ENCODE measurements at places on chromosomes 7 and 10.

- no peak for DNase-seq
These were observed 17.6 kb downstream of the CDH23 start for GRCh38 chr10:71414359-71414758.

- DNase-seq: no peak
These were observed 171.3 kb upstream of the BMPER start for GRCh38 chr7:33733870-33734650.

GRCh38 chr7:149524394-149524793 lies 26.8 kb upstream of the ZNF746 start:
- no peak for DNase-seq

DNA sequence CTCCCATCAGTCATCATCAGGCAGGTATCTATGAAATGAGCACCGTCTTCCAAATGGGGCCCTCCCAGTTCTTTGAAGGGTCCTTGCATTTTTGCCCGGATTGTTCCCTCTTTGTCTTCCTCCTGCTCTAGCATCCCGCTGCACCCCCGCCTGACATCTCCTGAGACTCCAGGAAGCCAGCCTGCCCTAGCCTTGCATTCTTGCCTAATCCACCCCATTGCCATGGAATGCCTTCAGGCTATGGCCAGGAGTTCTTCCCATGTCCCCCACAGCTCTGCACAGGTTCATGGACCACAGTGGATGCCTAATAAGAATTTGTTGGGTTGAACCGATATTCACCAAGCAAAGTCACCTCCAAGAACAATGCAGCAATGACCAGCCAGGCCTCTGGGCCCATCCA lies 62.1 kb downstream of the ZMIZ1 start:
- no peak for DNase-seq

DNA sequence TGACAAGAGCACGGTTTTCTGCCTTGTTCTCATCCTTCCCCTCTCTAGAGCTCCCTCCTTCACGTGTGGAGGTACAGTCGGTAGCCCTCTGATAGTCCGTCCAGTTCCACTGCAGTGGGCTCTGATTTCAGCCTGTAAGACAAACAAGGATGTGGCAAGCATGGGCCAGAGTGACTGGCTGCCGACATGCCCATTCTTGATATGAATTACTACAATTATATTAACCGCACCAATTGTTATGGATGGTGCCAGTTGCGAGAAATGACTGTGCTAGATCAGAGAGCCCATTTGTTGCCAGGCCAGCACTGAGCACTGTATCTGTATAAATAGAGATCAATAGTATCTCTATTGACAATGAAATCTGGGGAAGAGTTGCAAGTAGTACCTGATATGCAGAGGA lies 146.6 kb downstream of the CHN2 start:
- no peak for DNase-seq

DNA sequence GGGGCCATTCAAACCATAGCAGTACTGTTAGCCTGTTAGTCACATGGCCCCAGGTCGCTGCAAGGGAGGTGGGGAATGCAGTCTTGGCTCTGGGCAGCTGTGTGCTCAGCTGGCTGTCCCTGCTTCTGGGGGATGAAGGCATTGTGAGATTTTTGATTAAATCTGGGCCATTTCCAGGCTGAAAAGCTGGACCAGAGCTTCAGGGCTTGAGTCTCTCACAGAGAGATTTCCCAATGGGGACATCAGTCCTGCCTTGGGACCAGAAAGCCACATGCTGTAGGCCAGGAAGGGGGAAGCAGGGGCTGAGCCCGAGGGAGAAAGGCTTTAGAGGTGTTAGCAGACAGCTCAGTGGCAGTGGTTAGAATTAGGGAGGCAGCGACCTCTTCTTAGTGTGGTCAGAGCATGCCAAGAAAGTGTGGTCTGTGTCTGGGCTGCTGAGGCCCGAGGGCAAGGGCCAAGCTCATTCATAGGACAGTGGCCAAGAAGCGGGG lies 33.6 kb downstream of the PALD1 start:
- no peak for DNase-seq

DNA sequence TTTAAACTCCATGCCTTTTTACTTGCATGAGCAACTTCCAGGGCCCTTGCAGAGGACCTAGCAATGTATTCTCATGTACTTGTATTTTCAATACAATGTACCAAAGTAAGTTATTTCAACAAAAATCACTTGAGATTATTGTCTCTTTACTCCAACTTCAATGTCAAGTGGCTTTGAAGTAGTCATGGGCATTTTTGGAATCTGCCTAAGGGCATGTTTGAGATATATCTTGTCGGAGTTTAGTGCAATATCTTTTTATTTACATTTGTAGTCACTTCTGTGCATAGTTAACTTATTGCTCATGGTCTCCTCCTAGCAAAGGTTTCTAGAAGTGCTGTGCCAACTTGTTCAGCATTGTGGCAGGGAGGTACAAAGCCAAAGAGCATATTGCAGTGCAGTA lies 508.7 kb upstream of the SEMA3D start:
- no peak for DNase-seq

DNA sequence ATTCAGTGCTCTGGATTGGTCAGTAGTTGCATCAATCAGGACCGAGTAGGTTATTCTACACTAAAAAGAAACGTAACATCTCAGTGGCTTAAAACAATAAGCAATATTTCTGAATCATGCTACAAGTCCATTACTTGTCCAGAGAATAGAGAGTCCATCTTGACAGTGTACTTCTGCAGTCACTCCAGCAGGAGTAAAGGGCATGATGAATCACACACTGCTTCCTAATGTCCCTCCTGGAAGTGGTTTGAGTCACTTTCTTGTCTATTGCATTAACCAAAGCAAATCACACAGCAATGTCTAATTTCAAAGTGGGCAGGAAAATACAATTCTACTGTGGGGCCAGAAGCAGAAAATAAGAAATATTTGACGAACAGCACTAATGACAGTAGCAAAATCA lies 124.8 kb downstream of the TSPAN12 start:
- no peak for DNase-seq

DNA sequence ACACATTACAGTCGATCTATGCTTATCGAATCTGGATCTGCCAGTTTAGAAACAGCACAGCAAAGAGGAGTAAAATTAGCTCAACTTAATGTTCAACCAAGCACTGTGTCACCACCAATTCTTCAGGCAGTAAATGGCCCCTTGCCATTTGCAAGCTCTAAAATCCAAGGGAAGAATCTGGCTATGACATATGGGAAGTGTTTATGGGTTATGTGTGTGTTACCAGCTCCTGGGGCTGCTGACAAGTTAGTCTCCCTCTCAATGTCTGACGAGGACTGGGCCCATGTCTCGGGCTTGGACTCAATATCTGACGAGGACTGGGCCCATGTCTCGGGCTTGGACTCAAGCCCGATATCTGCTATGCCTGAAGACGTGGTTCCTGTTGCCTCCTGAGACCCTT lies 5.7 kb upstream of the ITIH2 start:
- no peak for DNase-seq

DNA sequence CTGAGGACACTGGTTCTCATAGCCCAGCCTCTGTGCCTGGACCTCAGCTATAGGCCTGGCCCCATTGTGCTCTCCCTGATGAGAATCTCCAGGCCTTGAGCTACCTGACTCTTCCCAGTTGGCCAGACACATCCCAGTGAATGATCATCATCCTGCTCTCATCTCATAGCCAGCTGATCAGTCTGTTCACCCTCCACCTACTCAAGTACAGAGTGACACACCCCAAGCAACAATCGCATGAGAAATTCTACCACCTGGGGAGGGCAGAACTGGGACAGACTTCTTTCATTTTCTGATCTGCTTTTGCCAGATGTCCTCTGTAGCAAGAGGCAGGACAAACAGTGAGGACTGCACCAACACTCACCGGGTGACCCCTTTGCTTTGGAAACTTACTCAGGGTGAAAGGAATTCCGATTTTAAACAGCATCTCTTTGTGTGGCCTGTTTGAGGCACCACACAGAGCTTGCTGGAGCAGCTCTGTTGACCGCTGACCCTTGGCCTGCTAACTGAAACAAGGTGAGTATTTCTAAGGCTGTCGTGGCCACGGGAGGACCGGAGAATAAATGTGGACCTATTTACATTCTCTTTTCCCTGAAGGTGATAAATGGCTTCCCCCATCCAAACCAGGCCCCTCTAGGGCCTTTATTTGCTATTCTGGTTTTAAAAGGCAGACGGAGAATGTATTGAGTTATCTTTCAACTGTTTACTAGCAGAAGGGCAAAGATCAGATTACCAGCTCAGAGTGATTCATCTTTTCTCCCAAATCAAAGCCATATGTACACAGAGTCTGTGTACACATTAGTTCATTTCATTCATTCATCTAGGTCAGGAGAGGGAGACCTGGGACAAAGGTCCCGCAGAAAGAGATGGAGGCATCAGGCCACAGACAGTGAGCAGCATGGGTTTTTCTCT lies 181.4 kb upstream of the TNS3 start:
- no peak for DNase-seq

- DNase-seq: no peak
These were observed 769.3 kb downstream of the MAGI2 start for GRCh38 chr7:78684201-78684600.

DNA sequence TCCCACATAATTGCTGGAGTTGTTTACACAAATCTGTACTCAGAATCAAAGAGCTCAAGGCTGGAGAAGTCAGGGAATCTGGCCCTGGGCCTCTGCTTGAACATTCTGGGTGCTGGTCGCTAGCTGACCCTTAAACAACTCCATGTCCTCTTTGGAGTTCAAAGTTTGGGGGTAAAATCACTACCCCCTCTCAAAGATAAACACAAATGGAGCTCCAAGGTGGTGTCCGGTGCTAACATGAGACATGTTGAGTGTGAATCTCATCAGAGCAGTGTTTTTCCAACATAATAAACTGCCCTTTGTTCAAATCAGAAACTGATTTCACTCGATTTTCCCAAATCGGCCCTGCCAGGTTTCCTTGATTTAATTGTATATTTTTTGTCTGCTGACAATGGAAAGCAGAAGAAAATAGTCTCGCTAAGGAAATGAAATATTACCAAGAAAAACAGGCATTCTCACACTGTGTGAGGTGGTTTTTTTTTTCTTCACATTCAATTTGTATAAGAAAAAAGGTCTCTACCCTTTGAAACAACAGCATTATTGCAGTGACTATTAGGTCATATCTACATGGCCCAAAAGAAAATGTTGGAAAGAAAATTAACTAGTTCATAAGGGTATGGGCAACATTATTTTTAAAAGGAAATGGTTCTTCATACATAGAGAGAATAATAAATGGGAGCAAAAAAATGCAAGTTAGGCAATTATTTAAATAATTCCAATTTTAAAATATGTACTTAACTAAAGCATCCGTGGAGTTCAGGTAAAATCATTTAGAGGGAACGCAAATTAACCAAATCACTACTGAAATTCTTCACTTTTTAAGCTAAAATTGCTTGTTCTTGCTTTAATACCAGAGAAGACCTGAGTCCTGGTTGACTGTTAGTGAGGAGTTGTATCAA lies 56.1 kb upstream of the CAPZA2 start:
- no peak for DNase-seq

GRCh38 chr7:139725077-139725476 lies 52.7 kb downstream of the HIPK2 start:
- DNase-seq: no peak

GRCh38 chr7:13115855-13116254 lies 428.4 kb downstream of the ARL4A start:
- DNase-seq: no peak

DNA sequence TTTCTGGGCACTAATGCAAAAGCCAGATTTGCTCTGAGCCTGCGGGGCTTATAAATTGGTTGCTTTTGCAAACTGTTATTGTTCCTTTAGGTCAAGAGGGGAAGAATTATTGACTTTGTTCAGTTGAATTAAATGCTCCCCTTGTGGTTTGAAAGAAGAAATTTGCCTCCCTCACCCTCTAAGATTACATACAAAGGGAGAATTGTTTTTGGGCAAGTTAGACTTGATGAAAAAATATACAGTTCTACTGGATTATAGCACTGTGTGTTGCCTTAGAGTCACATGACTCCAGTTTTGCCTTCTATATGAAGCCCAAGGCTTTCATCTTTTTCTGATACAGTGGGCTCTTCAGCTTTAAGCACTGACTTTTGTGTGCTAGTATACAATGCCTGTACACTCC lies 1265.8 kb upstream of the LRRTM3 start:
- DNase-seq: no peak

GRCh38 chr10:62072901-62073300 lies 171.4 kb downstream of the ARID5B start:
- DNase-seq: no peak

GRCh38 chr10:104318810-104319741 lies 19.2 kb downstream of the ITPRIP start:
- DNase-seq: no peak

GRCh38 chr10:33617381-33618080 lies 283.1 kb upstream of the NRP1 start:
- no peak for DNase-seq

- DNase-seq: no peak
These were observed 399.2 kb downstream of the SORCS1 start for GRCh38 chr10:106765241-106765754.

GRCh38 chr7:15303357-15303756 lies 258.5 kb downstream of the AGMO start:
- DNase-seq: no peak

- DNase-seq: no peak
These were observed 143.4 kb upstream of the TMEM168 start for GRCh38 chr7:112933598-112933997.

- DNase-seq: no peak
These were observed 18.0 kb downstream of the SEMA3C start for GRCh38 chr7:80900583-80901576.

- no peak for DNase-seq
These were observed 290.7 kb downstream of the KLF6 start for GRCh38 chr10:3494131-3494837.

- DNase-seq: no peak
These were observed 36.4 kb downstream of the FAM204A start for GRCh38 chr10:118305730-118306129.

- no peak for DNase-seq
These were observed 103.8 kb upstream of the CCNY start for GRCh38 chr10:35232527-35232926.

- DNase-seq: no peak
These were observed 1.4 kb downstream of the CCDC136 start for GRCh38 chr7:128793181-128793547.

DNA sequence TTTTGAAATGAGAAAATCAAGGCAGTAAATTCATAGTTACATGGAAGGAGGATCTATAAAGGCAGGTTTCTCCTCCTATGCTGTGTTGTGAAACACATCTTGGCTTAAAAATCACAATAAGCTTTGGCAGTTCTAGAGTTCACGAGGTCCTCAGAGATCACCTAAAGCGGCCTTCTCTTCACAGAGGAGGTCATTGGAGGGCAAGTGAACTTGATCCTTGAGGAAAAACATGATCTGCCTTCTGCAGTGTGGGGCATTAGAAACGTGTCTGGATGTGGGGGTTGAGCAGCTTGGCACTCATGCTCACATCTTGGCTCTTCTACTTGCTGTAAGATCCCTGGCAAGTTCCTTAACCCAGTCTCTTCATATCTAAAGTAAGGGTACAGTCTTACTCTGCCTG lies 96.1 kb upstream of the BMPER start:
- no peak for DNase-seq

DNA sequence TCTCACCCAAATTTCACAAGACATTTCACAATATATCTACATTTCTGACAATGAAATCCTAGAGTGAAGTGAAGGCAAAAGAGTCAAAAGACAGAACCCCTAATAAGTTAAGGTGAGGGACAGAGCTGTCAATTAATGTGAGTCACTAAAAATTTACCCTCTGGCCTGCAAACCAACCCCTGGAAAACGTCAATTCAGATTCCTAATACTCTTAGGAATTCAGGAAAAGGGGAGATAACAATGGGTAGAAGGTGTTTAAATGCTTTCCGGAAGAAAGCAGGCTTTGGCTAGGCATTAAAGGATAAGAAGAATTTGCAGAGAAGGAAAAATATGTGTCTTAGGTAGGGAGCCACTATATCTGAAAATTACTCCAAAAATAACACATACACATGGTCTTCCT lies 299.6 kb downstream of the INHBA start:
- DNase-seq: no peak

All from SIG-M5 (cell line).